Left renal pelvis (tissue), 4 donors: ENCODE measurements at places on chromosomes 7 and 10. TPM values are rescaled to one million over a fixed set of nuclear protein-coding genes. Genes with fewer than 3 reads are reported as not detected.

GRCh38 chr10:19922236-19922963, 106.2 kb downstream of the PLXDC2 start:
- no peak for DNase-seq

SEMA3C gene
- polyA plus RNA-seq = 55.0 TPM

DNA sequence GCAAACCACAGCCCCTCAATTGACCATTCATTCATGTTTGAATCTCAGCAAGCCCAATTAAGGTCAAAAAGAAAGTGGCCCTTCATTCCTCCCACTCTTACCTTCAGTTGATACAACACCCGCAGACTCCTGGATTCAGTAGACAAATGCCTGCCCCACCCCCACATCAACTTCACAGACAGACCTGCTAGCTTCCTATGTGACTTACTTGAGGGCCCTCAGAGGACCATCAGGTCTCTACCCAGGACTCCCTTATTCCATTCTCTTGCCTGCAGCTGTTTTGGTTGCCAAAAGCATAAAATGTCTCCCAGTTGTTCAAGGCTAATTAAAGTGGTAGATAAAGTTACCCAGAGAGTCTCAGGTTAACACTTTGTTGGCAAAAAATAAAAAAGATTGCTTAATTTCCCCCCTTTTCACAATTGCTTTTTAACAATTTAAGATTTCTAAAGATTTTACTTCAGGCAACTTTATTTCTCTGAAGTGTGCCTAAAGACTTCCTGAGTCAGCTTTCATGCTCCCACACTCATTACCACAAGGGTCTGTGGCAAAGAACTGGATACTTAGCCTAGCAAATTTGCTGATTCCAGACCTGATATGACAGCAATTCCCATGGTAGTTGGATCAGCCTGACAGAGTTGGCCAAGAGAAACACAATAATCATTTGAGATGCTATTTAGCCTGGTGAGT, 3.3 kb upstream of the MTERF1 start:
- DNase-seq = no peak

- DNase-seq = no peak
These were observed 837.7 kb upstream of the AUTS2 start for GRCh38 chr7:68760556-68760955.

FAM25A gene
- polyA plus RNA-seq = not detected

GRCh38 chr10:123143162-123143824, 4.6 kb upstream of the HMX2 start:
- DNase-seq = no peak

- DNase-seq = no peak
These were observed 1033.1 kb downstream of the NRG3 start for GRCh38 chr10:82908096-82908495.

DNA sequence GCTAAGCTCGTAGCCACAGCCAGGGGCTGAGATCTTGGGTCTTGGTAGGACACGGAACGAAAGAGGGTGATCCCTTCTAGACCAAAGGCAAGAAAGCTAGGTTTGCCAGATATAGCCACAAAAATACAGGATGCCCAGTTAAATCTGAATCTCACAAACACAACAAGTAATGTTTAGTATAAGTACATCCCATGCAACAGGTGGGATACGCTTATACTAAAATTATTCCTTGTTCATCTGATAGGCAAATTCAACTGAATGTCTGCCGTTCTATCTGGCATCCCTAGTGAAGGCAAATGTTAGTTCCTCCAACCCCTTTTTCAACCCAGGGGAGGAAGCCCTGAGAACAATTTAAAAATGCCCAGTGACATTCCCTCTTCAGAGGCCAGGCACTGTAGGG, 131.1 kb upstream of the MGMT start:
- DNase-seq = no peak

CD36 gene
- 152 TPM for polyA plus RNA-seq

ADAM22 gene
- polyA plus RNA-seq = 13.1 TPM

DNA sequence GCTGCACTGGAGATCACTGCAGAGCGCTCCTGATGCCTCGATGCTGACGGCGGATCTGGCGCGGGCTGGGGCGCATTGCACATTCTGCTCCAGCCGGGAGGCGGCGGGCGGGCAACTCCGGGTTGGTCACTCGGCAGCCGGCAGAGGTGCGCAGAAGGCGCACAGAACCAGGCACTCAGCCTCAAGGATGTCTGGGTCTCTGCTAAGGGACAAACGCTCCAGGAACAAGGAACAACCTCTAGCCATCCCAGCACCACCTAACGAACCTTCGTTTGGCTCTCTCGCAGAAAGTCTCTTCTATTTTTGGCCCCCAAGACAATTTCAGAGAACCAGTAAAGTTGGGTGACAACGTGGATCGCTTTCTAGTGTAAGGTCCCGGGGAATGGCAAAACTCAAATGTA, 254.6 kb downstream of the OTUD1 start:
- peak; percentile 10 for DNase-seq

PLXNA4 gene
- 3.0 TPM for polyA plus RNA-seq

DNA sequence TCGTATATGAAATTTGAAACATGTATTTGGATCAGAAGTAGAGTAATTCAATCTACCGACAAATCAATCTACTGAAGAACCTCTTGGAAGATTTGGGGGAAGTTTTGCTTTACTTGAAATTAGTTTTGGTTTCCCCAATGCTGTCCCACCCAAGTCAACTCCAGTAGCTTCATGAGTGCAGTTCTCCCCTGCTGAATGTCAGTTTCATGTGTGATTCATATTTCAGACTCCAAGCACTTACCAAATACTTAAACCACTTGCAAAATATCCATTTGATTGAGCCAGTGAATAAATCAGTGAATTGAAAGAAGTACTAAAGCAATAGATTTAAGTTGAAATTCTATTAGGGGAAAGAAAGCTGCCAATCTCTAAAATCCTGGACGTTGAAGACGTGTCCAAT, 9.3 kb downstream of the CALML5 start:
- DNase-seq = no peak

DNA sequence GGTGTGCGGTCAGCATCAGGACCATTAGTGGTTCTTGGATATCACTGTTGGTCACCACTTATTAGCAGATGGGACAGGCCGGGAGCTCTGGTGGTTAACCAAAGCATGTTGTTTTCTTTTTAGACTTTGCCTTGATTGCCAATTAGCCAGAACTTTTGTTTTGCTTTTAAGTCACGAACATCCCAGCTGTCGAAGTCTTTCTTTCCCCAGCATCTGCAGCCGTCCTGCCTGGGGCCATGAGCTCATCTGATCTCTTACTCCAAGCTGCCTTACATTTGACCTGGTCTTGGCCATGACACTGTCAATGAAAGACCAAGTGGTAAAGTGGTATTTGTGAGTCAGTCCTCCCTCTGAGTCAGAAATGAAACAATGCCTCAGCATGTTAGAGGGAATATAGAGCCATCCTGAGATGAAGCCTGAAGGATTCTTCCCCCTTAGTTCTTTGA, 53.9 kb upstream of the CREB5 start:
- no peak for DNase-seq

DNA sequence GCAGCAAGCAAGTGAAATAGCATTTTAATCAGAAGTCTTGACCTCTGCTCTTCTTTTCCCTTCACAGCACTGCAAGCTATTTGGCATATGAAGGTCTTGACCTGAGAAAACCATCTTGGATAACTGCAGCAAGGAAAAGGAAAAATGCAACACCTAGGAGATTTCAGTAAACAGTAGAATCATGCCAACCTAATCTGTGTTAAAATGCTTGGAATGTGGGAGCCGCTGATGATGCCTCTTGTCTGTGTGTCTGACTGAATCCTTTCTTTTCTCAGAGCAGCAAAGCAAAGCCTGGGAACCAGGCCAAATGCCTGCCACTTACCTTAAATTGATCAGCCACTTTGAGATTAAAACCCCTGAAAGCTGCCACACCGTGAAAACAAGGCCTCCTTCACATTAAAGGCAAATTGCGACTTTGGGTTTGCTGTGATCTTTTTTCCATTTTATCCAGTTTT, 80.4 kb upstream of the CDK6 start:
- no peak for DNase-seq

CCL26 gene
- polyA plus RNA-seq = 1.2 TPM

C10orf62 gene
- 0.45 TPM for polyA plus RNA-seq

DNA sequence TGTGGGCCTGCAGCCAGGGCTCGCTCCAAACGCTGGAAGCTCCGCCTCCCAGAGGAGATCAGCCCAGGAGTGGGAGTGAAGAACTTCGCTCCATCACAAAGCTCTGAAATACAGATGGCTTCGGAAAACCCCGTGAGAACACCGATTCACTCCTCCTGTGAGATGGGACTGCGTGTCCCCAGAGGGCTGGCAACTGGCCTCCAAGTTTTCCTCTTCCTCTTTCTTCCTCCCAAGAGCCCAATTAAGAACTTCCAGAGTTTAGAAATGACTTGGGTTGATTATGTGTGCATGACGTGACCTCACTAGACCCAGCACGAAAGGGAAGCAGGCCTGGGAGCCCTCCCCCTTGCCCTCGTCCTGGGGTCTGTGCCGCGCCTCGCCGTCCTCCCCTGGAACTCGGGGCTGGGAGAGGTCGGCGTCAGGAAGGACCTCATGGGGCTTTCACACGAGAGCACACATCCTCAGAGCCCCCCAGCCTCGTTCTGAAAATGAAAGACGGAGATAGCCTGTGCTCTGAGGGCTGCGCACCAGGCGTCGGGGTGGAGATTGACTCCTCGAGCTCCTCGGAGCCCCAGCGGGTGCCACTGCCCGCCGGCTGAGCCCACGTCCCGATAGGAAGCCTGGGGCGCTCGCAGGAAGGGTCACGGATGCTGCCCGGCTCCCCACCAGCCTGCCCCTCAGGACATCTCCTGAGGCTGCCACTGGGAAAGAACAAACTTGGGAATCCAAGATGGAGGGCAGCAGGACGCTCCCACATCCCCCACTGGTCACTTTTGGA, 37.8 kb downstream of the PTPRN2 start:
- no peak for DNase-seq

GRCh38 chr10:103643381-103643780, 149.9 kb downstream of the NEURL1 start:
- DNase-seq = no peak

DNA sequence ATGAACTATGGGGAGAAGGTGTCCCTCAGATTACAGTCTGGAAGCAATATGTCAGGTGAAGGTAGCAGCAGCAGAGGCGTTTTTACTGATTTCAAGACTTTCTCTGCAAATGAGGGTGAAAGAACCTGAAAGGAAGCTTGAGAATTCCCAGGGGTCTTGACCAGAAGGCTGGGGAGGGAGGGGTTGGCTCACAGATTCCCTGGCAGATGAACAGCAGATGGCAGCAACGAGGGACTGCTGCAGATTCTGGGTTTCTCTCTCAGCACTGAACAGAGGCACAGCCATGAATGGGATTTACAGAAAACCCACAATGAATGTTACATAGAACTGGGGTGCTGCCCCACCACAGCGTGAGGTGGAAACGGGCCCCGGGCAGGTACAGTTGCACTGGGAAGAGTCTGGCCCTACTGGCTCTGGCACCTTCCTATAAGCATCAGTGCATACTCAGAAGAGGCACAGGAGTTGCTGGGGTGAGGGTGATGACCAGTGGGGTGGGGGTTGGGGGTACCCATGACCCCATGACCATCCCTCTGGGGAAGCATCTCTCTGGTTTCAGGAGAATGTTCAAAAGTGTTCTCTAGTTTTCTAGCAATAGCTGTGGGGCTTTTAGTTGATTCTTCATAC, 317.8 kb downstream of the SH2D4B start:
- peak; percentile 8 for DNase-seq

- DNase-seq = no peak
These were observed 131.1 kb downstream of the MAPK8 start for GRCh38 chr10:48437546-48437945.

SNCG gene
- polyA plus RNA-seq = 39.2 TPM

INA gene
- polyA plus RNA-seq = 1.5 TPM

CPED1 gene
- polyA plus RNA-seq = 33.4 TPM

- DNase-seq = no peak
These were observed 20.0 kb downstream of the AKR1D1 start for GRCh38 chr7:138095972-138096935.

ENTPD7 gene
- polyA plus RNA-seq = 22.7 TPM

PDZD8 gene
- polyA plus RNA-seq = 46.5 TPM

- no peak for DNase-seq
These were observed 298.5 kb downstream of the NEBL start for GRCh38 chr10:20598590-20598989.

TCF7L2 gene
- polyA plus RNA-seq = 52.3 TPM

PTF1A gene
- not detected for polyA plus RNA-seq

DNA sequence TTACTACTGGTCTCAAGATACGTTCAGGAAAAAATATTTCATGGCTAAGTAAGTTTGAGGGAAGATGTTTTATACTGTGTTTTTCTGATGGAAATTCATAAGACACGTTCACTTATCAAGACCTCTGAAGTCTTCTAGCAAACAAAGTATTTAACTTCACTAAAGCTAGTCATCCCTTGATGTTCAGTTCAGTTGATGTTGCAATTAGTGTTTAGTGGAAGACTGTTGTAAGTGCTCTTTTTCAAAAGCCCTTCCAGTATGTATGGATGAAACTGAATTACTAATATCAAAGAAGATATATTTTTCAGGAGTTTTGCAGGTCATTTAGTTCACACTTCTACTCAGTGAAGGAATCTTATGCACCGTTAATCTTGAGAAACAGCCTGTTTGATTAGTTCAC, 25.1 kb downstream of the CUL1 start:
- DNase-seq = no peak

IFIT2 gene
- polyA plus RNA-seq = 14.6 TPM

DNA sequence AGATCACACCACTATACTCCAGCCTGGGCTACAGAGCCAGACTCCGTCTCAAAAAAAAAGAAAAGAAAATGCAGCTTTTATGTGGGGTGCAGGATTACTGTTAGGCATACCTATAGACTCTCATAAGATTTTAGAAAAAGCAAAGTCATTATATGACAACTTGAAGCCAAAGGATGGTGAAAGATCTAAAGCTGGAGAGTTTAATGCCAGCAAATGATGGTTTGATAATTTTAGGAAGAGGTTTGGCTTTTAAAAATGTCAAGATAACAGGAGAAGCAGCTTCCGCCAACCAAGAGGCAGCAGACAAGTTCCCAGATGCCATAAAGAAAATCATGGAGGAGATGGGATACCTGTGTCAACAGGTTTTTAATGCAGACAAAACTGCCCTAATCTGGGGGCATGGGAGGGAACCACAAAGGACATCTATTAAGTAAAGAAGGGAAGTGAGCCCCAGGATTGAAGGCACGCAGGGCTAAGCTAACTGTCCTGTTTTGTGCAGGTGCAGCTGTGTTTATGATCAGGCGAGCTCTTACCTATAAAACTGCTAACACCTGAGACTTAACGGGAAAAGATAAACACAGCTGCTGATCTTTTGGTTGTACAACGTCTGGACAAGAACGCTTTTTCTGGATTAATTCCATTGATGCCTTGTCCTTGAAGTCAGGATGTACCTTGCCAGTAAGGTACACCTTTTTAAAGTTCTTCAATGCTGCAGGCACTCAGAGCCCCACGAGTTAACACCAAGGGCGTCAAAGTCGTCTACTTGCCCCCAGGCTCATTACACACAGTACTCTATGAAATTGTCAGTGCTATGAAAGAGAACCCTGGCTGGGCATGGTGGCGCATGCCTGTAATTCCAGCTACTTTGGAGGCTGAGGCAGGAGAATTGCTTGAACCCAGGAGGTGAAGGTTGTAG, 10.5 kb upstream of the ANKRD61 start:
- no peak for DNase-seq

PKD2L1 gene
- polyA plus RNA-seq = not detected

TMEM178B gene
- polyA plus RNA-seq = 0.21 TPM
